ENCODE measurements at places on chromosomes 5 and 9. TPM values are rescaled to one million over a fixed set of nuclear protein-coding genes. Genes with fewer than 3 reads are reported as not detected.

Gene LECT2
- not detected for total RNA-seq

Gene COL15A1
- total RNA-seq = 0.18 TPM

Gene SPEF2
- total RNA-seq = 8.5 TPM

Gene SELENOP
- total RNA-seq = 1.1 TPM

Gene SPATA31A3
- not detected for total RNA-seq

Gene MYOZ3
- not detected for total RNA-seq

Gene LTC4S
- 3.0 TPM for total RNA-seq

Gene GRM6
- not detected for total RNA-seq

Gene FOXI1
- total RNA-seq = not detected

Gene IFNE
- not detected for total RNA-seq

Gene PCDHA11
- total RNA-seq = not detected

Gene RHOBTB3
- 55.1 TPM for total RNA-seq

Gene PCDHB3
- not detected for total RNA-seq

Gene CCDC192
- not detected for total RNA-seq

Gene HEMGN
- 0.75 TPM for total RNA-seq

Gene LHX2
- total RNA-seq = not detected

Gene PROB1
- total RNA-seq = 0.96 TPM

Gene GRXCR2
- total RNA-seq = not detected

Gene RIGI
- 13.8 TPM for total RNA-seq

Gene GAPT
- total RNA-seq = 1.8 TPM

Gene TLN1
- 552 TPM for total RNA-seq
